ENCODE measurements at places on chromosomes 5 and 9.

- no peak for DNase-seq
These were observed 133.2 kb downstream of the RGS3 start for GRCh38 chr9:113596616-113597320.

DNA sequence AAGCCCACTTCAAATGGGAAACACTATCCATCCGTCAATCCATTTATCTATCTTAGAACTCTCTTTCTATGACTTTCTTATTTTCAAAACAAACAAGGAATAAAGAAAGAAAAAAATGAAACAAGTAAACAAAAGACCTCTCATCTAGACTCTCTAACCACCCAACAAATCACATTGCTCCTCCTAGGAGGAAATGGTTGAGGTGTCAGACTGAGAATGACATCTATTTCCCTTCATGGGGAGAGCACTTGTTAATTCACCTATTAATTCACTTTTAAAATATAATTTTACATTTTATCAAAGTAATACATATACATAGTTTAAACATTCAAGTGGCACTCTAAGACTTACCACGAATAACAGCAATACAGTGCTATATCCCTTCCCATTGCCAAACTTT is 2.4 kb upstream of the IL31RA start:
- DNase-seq = no peak

- peak; percentile 17 for DNase-seq
These were observed 130.9 kb upstream of the SLC30A5 start for GRCh38 chr5:68962757-68963484.

GRCh38 chr5:131274326-131275063 is 10.6 kb downstream of the CDC42SE2 start:
- DNase-seq = no peak

GRCh38 chr5:16585041-16585667 is 31.6 kb downstream of the RETREG1 start:
- DNase-seq = no peak

GRCh38 chr9:37800631-37801286 is at the start of gene DCAF10:
DCAF10 (plus strand) TSS chr9:37800797; CDS start chr9:37800867, 70 bp downstream.
- DNase-seq = peak; percentile 84

GRCh38 chr5:134459010-134459403 is 47.3 kb upstream of the CDKN2AIPNL start:
- no peak for DNase-seq
